Eye (tissue), 1 donor: ENCODE measurements at places on chromosomes 5 and 9.

GRCh38 chr5:41921166-41921565, 3.9 kb upstream of the FBXO4 start:
- no peak for DNase-seq

DNA sequence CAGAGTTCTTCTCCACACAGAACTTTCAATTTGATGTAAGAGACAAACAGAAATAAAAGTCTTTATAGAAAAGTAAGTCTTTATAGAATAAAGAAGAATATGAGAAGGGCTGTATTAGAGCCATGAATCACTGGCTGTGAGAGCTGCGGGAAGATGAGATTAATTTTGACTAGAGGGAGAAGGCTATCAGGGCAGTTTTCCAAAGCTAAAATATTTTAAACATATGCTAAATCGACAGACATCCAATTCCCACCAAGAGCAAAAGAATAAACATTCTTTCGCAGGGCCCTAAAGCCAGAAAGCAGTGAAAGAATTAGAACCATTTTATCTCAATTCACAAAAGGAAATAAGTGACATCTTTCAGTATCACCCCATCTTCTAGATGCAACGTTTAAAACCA, 208.3 kb upstream of the MAP3K1 start:
- DNase-seq: peak; percentile 51

DNA sequence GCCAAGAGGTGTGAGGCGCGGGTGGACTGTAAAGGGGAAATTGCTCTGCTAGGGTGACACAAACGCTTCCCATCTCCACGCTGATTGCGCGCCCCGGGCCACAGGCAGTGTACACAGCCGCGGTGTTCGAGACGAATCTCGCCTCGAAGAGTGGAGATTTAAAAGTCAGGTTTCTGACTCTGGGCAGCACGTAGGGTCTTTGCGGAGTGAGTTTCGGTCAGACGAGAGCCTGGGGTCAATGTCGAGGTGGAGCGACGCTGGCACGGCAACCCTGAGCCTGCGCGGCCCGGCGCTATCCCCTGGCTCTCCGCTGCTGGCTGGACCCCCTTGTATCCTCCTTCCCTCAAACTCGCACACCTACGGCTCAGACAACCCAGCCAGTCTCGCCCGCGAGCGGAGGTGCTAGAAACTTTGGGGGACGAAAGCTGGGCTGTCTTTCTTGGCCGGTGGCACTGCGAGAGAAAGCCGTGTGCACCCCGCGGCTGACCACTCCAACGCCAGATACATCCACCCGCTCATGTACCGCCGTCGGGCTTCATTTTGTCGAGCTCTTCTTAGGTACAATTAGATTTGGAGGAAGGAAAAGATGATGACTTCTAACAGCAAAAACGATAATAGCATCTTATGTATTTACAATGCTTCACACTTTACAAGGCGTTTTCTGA, 5.4 kb upstream of the FOXB2 start:
- peak; percentile 63 for DNase-seq

DNA sequence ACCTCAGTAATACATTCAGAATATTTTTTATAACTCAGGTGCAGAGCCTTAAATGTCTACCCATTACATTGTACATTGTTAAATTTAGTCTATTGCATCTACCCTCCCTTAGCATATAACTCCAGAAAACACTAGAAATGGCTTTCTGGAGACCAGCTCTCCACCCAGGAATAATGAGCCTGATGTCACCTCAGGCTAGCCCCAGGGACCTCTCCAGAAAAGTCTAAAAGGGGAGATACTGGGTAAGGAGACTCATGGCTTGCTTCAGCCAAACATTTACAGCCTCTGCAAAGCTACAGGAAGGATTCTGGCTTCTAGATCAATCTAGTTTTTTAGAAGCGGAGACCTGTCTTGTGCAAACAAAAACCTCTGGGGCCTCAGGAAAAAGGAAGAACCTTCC, 13.8 kb upstream of the SUSD1 start:
- DNase-seq: no peak

DNA sequence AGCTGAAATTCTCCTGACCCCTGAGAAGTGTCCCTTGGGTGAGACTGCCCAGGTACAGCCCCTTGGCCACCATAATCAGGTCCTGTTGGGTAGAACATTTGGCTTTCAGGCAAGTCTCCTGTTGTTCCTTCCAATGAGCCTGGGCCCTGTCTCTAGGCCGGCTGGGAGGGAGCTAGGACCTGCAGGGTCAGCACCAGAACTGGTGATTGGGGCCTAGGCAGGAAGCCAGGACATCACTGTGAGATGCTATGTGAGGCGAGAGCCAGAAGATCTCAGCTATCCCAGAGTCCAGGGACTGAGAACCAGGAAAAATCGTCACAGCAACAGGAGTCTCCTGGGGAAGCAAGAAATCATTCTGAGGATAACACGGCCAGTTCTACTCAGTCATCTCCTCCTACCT, 51.5 kb downstream of the PCDH1 start:
- DNase-seq: no peak

GRCh38 chr5:168446983-168447619, 39.2 kb upstream of the RARS1 start:
- DNase-seq: no peak
